ENCODE measurements at places on chromosomes 2 and 18. TPM values are rescaled to one million over a fixed set of nuclear protein-coding genes. Genes with fewer than 3 reads are reported as not detected.

NAT8 gene
- total RNA-seq = not detected

CTLA4 gene
- total RNA-seq = not detected

OLA1 gene
- total RNA-seq = 59.4 TPM

MC5R gene
- not detected for total RNA-seq

LYPD1 gene
- 0.12 TPM for total RNA-seq

ANO7 gene
- total RNA-seq = 0.70 TPM
